ENCODE measurements at places on chromosomes 2 and 18. TPM values are rescaled to one million over a fixed set of nuclear protein-coding genes. Genes with fewer than 3 reads are reported as not detected.

The CFAP65 gene
- total RNA-seq = not detected

The RIT2 gene
- not detected for total RNA-seq

The RGPD4 gene
- total RNA-seq = 0.16 TPM

The RAPGEF4 gene
- total RNA-seq = 1.3 TPM

The PLCD4 gene
- 0.36 TPM for total RNA-seq

The CRYGD gene
- not detected for total RNA-seq

The UGT1A3 gene
- not detected for total RNA-seq

The EVX2 gene
- total RNA-seq = not detected

The WDSUB1 gene
- total RNA-seq = 7.7 TPM

The KCNG2 gene
- not detected for total RNA-seq

The THSD7B gene
- total RNA-seq = not detected

The L3MBTL4 gene
- total RNA-seq = 0.55 TPM

The HADHB gene
- 74.1 TPM for total RNA-seq

The SLC40A1 gene
- 1.6 TPM for total RNA-seq

The GAL3ST2 gene
- total RNA-seq = 0.16 TPM

The ADAM23 gene
- total RNA-seq = 0.06 TPM

The SERPINB11 gene
- not detected for total RNA-seq

The TDRD15 gene
- total RNA-seq = not detected

The RGPD5 gene
- total RNA-seq = 22.5 TPM

The TMEM247 gene
- not detected for total RNA-seq

The RGPD3 gene
- total RNA-seq = not detected

The CNDP1 gene
- total RNA-seq = 0.32 TPM

The ANO7 gene
- total RNA-seq = 5.3 TPM

The IDH1 gene
- total RNA-seq = 16.9 TPM

The DUSP11 gene
- 31.1 TPM for total RNA-seq

The SP140 gene
- 75.8 TPM for total RNA-seq

The NT5DC4 gene
- not detected for total RNA-seq

The TCF4 gene
- total RNA-seq = 0.46 TPM

The GAREM2 gene
- total RNA-seq = 10.4 TPM

The CRYGC gene
- not detected for total RNA-seq

The C2orf81 gene
- 6.4 TPM for total RNA-seq

The SPP2 gene
- total RNA-seq = not detected

The ANKRD30BL gene
- total RNA-seq = not detected

The CYTIP gene
- total RNA-seq = 417 TPM
